HFF-Myc (cell line): ENCODE measurements at places on chromosomes 16 and 17.

DNA sequence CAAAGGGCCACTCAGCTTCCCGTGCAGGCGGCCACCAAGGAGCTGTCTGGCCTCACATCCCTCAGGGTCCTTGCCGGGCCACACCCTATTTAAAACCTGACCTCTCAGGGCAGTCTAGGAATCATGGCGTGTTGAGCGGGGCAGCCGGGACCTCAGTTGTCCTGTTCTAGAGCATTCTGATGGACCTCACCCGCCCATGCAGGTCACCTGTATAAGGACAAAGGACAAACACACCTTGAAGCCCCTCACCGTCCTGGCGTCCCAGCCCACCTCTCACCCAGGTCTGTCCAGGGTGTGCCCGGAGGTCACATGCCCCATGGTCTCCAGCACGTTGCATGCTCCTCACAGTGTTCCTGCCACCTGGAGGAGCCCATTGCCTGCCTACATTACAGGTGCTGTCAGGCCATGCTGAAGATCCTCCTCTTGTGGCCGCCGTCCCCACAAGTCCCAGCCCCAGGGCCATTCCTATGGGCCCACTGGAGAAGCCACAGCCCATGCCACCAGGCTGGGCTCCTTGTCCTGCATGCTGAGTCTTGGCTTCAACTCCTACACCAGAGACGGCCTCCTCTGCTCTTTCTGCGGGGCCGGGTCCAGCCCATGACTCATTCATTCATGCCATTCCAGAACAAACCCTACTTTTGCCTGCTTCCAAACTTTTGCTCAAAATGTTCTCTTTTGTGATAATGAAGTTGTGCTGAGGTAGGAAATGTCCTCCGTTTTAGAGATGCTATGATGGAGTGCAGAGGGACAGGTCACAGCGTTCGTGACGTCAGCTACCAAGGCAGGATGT lies 46.3 kb downstream of the PEMT start:
- DNase-seq = no peak

DNA sequence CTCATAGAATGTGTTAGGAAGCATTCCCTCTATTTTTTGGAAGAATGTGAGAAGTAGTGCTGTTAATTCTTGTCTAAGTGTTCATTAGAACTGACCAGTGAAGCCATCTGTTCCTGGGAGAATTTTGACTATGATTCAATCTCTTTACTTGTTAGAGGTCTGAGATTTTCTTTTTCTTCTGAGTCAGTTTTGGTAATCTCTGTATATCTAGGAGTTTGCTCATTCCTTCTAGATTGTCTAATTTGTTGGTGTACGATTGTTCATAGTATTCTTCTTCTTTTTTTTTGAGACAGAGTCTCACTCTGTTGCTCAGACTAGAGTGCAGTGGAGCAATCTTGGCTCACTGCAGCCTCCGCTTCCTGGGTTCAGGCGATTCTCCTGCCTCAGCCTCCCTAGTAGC lies 20.4 kb downstream of the NFATC3 start:
- DNase-seq = no peak

GRCh38 chr17:27904534-27905446 lies 11.6 kb upstream of the LYRM9 start:
- no peak for DNase-seq

- DNase-seq = no peak
Observed at GRCh38 chr16:75064403-75065148, 52.0 kb downstream of the LDHD start.

DNA sequence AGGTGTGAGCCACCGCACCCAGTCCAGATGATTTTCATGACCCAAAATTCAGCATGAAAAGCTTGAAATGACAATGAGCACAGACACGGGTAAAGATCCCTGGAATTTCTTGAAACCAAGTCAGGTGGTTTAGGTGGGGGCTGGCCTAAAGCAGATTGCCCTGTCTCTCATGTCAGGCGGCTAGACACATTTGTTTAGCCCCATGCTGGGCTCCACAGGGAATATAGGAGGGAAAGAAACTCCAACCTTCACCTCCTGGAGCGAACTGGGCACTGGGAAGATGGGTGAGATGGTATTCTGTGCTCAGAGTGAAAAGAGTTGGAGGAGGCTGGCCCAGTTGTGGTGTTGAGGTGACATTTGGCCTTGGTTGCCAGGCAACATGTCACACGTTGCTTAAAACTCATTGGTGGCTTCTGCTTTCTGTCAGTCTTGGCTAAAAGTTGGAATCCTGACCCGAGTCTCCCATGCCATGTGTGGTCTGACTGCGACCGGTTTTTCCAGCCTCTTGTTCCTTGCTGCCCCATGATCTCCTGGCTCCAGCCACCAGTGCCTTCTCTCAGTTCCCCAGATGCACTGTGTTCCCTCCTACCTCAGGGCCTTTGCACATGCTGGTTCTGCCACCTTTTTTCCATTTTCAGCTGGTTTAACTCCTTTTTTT lies 113.7 kb downstream of the ABCC6 start:
- DNase-seq = no peak

DNA sequence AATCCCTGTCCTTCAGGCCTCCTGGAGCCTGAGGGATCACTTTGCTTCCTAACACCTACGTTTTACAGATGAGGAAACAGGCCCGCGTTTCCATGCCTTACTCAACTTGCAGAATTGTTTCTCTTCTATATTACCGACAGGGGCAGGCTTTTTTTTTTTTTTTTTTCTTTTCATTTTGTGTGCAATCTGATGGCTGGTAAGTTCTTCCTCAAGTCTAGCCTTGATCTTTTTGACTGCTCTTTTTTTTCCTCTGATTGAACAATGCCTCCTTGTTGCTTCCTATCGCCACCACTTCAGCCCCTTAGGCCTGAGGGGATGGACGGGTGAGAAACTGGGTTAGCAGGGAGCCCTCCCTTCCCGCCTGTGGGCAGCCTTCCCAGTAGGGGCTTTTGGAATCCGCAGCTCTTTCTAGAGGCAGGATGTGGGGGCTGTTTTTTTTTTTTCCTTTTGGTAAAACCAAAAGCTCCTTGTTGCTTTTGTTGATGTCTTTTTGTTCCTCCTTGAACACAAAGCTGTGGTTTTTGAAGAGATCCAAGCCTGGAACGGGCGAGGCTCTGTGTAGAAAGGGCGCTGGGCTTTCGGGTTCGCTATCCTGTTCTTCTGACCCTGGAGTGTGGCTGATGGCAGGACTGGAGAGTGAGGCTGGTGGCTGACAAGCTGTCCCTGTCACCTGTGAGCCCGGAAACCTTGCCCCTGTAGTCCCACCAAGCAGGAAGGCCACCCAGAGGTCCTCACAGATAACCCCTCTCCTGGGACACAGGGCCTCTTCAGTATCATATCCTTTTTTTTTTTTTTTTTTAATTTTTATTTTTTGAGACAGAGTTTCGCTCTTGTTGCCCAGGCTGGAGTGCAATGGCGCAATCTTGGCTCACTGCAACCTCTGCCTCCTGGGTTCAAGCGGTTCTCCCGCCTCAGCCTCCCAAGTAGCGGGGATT lies 14.0 kb downstream of the LASP1 start:
- DNase-seq = no peak

DNA sequence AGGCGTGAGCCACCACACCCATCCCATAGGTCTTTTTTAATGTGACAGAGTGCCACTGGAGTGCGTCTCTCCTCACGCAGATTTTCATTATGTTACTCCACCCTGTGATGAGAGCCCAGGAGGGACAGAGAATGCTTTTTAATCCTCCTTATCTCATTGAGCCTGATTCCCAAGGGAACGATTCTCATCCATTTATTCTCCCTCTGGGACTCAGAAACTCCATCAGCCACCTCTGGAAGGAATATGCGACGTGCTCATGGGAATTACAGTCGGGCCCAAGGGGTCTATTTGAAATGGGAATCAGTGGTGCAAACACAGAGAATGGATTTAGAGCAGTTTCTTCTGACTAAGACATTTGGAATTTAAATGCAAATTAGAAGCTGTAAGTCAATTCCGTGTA lies 155.9 kb upstream of the HSBP1 start:
- no peak for DNase-seq

- DNase-seq = no peak
Observed at GRCh38 chr17:51319186-51319585, 58.8 kb downstream of the UTP18 start.

GRCh38 chr16:57471852-57472664 lies 9.6 kb downstream of the POLR2C start:
- no peak for DNase-seq

- DNase-seq = no peak
Observed at GRCh38 chr17:59830007-59830630, 62.6 kb downstream of the TUBD1 start.

- DNase-seq = no peak
Observed at GRCh38 chr17:75764417-75764710, 628 bp downstream of the GALK1 start.

DNA sequence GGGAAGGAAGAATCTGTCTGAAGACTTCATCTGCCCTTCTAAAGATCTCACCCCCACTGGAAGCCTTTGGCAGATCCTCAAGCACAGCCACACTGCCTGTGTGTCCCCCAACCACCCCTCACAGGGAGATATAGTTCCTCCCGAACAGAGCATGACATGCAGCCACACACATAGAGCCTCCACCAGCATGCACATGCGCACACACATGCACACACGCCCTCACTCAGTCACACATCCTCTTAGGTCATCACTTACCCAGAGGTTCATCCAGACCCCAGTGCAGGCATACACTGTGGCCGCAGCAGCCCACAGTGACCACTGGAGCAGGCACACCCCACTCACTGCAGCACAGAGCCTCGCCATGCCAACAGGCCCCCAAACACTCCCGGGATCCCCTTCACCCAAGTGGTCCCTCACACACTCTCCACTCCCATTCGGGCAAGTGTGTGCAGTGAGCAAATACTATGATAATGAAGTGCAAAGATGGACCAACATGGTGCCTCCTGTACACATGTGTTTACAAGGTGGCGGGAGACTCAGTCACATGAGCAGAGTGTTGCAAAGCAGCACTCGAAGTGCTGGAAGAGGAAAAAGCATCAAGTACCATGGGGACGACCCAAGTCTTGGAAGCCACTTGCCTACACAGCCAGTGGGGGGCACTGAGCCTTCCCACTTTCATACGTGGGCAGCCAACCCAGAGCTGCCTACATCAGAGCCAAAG lies 17.0 kb upstream of the SP6 start:
- DNase-seq = no peak

GRCh38 chr17:78458736-78459335 lies 80.4 kb downstream of the PGS1 start:
- no peak for DNase-seq

- DNase-seq = no peak
Observed at GRCh38 chr16:66925322-66925840, at the start of gene RRAD. RRAD (minus strand) TSS chr16:66925535; CDS start chr16:66925179, 356 bp downstream.
